ENCODE measurements at places on chromosomes 1 and 21.

GRCh38 chr1:63906047-63906704 is 132.4 kb downstream of the ROR1 start:
- no peak for DNase-seq

DNA sequence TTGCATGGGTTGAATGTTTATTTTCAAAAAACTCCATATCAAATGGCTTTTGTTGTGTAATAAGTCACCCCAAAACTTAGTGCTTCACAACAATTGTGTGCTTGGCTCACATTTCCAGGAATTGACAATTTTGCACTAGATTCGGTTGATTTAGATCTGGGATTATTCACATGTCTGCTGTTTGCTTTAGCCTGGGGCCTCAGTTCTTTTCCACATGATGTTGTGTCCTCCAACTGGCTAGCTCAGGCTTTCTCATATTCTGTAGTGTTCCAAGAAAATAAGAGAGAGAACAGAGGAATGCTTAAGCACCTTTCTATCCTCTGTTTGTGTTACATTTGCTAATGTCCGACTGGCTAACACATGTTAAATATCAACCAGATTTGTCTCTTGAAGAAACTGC is 281.5 kb upstream of the ADGRL4 start:
- no peak for DNase-seq

GRCh38 chr1:246860401-246860800 is 71.3 kb downstream of the AHCTF1 start:
- no peak for DNase-seq

GRCh38 chr1:115198938-115199337 is 109.6 kb upstream of the TSPAN2 start:
- no peak for DNase-seq

DNA sequence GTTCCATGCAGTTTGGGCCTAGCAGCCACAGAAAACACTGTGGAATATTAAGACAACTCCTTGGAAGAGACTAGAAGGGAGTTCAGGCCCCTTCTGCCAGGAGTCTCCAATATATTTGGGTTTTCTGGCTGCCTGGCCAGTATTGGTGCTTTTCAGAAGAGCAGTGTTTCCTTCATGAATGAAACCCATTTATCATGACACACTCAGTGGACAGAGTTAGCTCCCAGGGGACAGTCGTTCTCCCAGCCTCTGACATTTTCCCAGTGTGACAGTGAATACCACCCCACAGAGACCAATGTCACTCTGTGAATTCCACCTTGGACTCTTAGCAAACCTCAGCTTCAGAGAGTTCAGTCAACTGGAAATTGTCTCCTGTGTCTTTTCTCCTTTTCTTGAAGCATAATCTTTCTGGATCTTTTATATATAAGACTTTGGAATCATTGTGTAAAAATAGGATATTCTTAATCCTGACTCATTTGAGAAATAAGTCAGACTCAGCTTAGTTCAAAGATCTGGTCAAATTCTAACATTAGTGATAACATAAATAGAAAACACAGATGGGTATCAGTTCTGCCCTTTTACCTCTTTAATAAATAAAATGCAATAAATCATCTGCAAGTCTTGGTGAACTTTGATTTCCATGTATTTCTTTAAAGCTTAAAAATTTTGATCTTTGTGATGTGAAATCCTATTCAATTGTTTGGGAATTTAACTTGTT is 40.4 kb downstream of the GNG12 start:
- no peak for DNase-seq

DNA sequence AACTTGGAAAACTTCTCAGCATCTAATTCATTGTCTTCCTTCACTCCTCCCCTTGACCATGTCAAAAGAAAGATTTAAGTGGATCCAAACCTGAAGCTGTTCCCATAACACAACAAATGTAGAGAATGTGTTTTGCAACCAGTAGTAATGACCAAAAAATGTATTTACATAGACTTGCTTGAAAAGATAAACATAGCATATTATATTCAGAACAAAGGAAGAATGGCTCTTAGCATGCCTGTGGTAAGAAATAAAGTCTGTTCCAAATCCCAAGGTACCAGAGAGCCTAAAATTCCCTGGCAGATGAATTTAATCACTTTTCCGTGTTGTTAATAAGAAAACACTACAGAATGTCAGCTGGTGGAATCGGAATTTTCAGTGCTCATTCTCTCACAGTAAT is 36.8 kb downstream of the FMO3 start:
- DNase-seq, result no peak

GRCh38 chr1:194056169-194056568 is 869.8 kb upstream of the B3GALT2 start:
- DNase-seq, result no peak

DNA sequence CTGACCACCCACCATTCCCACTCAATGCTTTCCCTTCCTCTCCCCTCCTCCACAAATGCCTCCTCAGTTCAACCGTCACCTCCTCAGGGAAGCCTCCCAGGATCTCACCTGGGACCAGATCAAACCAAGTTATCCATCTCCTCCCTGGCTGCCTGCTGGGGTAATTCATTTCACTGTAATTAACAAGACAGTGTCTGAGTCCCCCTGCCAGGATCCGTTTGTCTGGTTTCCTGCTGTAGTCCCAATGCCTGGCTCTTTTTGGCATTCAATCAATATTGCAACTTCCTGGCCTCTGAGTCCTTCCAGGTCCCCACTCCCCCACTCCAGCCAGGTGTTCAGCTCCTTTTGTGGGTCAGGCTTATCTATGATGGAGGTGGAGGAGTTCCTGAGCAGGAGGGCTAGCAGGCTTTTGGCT is 687.7 kb downstream of the PTPRU start:
- DNase-seq, result no peak

- DNase-seq, result no peak
Observed at GRCh38 chr1:1788136-1788535, 9.9 kb upstream of the NADK start.

DNA sequence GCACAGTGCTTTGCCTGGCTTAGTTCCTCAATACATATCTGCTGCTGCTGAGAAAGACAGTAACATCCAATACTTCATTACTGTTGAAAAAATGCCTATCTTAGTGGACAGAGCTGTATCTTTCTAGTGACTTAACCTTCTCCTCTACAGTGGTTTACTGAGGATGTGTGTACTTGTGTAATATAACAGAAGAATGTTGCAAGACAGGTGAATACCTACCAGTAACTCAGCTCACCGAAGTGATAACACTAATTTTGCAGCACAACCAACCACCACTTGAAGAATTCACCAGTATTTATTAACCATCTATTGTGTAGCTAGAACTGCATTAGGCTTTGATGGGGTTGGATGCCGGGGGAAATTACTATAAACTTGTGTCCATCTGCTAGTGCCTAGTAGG is 16.6 kb upstream of the TNN start:
- no peak for DNase-seq

GRCh38 chr1:234957330-234958065 is 171.1 kb downstream of the TOMM20 start:
- DNase-seq, result no peak

All from naive B cell (primary cell).